Retina (tissue), 1 donor: ENCODE measurements at places on chromosomes 2 and 18.

- peak; percentile 73 for DNase-seq
Observed at GRCh38 chr2:240960309-240960970, 38.0 kb upstream of the SNED1 start.

DNA sequence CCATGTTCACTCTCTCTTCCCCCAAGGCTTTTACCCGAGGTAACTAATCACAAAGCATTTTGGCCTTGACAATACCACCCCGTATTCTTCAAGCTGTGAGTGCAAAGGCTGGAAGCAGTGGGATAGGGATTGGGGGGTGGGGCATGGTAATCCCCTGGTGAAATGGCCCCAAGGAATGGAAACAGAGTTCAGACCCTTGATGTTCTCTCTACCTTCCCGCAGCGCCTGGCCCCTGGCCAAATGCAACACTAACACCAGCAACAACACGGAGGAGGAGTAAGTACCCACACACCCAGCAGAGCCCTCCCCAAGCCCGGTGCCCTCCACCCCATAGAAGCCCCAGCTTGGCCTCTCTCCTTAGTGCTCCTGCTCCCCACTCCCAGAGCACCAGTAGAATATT is 36.9 kb downstream of the CNGA3 start:
- DNase-seq: no peak

GRCh38 chr2:20443276-20443920 is 3.5 kb upstream of the RHOB start:
- peak; percentile 78 for DNase-seq

- DNase-seq: no peak
Observed at GRCh38 chr2:46387292-46387691, 90.1 kb downstream of the EPAS1 start.

- DNase-seq: peak; percentile 18
Observed at GRCh38 chr18:6058941-6059340, 163.6 kb upstream of the TMEM200C start.

GRCh38 chr18:12014521-12015415 is 33.5 kb downstream of the IMPA2 start:
- no peak for DNase-seq

- no peak for DNase-seq
Observed at GRCh38 chr2:138060301-138060635, 96.0 kb downstream of the HNMT start.

- DNase-seq: no peak
Observed at GRCh38 chr2:106192752-106193689, 1.1 kb downstream of the UXS1 start.
